Trophoblast cell (in vitro differentiated cells and primary cell): ENCODE measurements at places on chromosomes 7 and 10.
A peak's percentile ranks its signal among the peaks of the same experiment; 100 is the strongest.

- DNase-seq, result no peak
Observed at GRCh38 chr7:909358-910329, 33.3 kb downstream of the GET4 start.

DNA sequence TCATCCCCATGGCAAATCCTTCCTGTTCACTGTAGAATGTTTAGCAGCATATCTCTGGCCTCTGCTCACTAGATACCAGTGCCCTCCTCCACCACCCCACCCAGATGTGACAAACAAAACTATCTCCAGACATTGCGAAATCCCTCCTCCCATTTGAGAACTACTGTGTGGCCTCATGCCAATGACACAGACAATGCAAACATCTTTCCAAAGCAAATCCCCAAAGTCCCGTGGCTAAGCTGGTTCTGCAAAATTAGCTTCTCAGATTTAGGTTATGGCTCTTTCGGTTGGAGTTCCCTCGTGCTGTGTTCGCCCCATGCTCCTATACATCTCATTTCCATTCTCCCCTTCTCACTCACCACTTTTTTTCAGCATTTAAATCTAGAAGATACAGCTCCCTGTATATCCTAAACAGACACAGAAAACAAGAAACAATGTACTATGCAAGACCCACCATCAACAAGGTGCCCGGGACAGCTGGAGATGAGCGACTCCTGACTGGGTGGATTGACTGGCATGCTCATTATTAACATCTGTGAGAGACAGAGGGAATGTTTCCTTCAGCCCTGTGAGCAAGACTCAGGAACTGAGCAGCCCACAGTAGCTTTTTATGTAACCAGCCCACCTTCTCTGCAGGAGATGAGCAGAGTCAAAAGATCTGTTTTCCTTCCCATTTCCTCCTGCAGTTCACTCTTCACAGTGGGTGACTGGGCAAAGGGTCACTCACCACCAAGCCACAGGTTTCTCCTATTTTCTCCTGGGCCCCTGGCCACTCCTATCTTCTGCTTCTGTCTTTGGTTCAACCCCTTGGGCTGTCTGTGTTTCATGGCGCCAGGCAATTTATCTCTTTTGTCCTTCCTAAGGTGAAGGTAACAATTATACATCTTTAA lies 225.7 kb upstream of the AOAH start:
- peak; percentile 53 for DNase-seq

GRCh38 chr7:121187676-121188075 lies 141.1 kb upstream of the WNT16 start:
- DNase-seq, result no peak

GRCh38 chr7:73454424-73454823 lies 20.8 kb downstream of the FZD9 start:
- no peak for DNase-seq

GRCh38 chr7:134865001-134865845 lies 85.8 kb downstream of the CALD1 start:
- no peak for DNase-seq

DNA sequence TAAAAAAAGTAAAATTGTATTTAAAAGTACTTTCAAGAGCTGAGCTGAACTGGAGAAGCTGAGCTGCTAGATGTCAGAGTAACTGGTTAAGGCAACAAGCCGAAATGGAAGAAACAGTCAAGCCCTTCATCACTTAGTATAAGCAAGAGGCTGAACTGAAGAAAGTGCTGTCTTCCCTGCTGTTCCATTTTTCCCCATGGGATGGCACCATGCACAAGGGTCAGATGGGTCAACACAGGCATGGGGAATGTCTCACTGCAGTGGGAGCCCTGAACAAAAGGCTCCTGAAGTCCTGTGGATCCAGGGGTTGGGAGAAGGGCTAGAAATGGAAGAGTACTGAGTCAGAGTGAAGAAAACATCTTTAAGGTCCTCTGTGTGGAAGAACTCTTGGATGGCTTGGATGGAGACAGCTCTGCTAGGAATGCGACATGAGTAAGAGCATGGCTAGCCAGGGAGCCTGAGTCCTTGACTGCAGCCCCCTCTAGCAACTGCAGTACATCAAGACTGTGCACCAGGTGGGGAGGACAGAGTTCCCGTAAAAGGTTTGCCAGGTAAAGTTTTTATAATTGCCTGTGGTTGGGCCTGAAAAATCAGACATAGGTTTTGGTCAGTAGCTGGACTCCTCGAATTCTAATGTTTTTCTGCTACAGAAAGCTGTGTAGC lies 348.3 kb downstream of the GPR158 start:
- peak; percentile 43 for DNase-seq

- DNase-seq, result peak; percentile 16
Observed at GRCh38 chr7:135510592-135511183, 786 bp upstream of the CNOT4 start.

DNA sequence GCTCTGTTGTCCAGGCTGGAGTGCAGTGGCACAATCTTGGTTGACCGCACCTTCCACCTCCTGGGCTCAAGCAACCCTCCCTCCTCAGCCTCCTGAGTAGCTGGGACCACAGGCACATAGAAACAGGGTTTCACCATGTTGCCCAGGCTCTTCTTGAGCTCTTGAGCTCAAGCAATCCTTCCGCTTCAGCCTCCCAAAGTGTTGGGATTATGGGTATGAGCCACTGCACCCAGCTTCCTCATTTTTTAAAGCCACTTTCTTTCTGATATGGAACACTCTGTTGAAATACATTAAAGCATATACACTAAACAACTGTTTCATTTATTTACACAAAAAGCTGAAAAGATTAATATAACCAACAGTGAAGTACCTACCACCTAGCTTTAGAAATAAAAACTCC lies 117.2 kb downstream of the CLEC2L start:
- no peak for DNase-seq

- DNase-seq, result no peak
Observed at GRCh38 chr10:33042565-33042964, 84.5 kb upstream of the ITGB1 start.

- DNase-seq, result peak; percentile 9
Observed at GRCh38 chr7:28409716-28410627, 2.3 kb upstream of the CREB5 start.

DNA sequence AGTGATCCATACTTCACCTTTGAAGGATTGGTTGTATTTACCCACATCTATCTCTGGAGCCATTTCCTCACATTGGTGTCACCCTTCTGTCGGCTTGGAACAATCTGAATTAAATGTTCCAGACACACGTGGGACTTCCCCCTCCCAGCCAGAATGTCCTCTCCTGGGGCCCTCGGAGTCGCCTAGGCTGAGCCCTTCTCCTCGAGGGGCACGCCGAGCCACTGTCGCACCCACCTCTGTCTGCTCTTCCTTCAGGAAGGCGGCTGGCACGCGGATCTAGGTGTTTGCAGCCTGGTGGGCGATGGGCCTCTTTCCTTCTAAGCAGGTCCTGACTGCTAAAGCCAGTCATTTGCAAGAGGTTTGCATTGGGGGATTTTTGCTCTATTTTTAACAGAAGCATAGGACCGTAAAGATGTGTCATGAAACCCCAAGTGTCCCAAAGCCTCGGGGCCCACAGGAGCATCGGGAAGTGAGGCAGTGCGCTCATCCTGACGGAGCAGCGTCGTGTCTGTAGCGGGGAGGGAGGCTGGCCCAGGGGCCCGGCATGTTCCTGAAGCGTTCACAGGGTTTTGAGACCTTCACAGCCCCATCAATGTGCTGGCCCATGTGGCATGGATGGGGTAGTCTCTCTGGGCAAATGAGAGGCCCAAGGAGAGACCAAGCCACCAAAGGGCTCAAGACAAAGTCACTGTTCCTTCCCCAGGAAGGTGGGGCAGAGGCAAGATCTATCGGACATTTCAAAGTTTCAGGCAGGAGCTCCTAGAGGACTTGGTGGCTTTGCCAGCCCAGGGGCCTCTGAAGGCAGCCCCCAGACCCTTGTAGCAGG lies 86.7 kb downstream of the RGS10 start:
- DNase-seq, result no peak

- no peak for DNase-seq
Observed at GRCh38 chr7:155317114-155317434, 19.4 kb downstream of the INSIG1 start.

GRCh38 chr7:130903358-130903974 lies 169.5 kb upstream of the KLF14 start:
- peak; percentile 86 for DNase-seq
